Endothelial cell of umbilical vein (primary cell): ENCODE measurements at places on chromosomes 4 and X. TPM values are rescaled to one million over a fixed set of nuclear protein-coding genes. Genes with fewer than 3 reads are reported as not detected.

DNA sequence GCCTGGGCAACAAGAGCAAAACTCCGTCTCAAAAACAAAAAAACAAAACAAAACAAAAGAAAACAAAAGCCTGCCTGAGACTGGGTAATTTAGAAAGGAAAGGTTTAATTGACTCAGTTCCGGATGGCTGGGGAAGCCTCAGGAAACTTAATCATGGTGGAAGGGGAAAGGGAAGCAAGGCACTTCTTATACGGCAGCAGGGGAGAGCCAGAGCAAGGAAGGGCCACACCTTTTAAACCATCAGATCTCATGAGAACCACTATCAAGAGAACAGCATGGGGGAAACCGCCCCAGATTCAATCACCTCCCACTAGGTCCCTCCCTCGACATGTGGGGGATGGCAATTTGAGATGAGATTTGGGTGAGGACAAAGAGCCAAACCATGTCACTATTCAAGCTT, 122.2 kb downstream of the UBE2K start:
- DNase-seq, result peak; percentile 92

DNA sequence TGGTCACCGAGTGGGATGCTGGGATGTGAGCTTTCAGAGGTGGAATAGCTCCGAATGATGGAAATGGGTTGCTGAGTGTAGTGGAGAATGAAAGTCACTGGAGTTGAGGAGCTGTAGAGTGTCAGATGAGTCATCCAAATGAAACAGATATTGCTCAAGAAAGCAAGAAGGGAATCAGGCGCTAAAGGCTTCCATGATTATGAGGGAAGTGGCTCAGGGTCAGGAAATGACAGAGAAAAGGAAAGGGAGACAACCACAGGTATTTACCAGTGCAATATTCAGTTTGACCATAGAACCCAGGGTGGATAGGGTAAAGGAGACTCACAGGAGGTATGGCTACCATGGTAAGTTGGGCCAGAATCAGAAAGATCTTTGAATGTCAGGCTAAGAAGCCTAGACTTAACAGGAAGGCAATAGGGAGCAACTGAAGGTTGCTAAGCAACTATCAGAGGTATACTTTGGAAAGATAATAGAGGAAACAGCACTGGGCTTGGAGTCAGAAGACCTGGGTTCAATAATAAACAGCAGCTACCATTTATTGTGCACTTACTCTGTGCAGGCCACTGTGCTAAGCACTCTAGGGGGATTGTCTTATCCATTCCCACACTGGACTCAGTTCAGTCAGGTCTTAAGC, 11.7 kb downstream of the LAS1L start:
- DNase-seq, result no peak

GRCh38 chrX:7904562-7904961, 22.7 kb downstream of the PNPLA4 start:
- DNase-seq, result no peak

DNA sequence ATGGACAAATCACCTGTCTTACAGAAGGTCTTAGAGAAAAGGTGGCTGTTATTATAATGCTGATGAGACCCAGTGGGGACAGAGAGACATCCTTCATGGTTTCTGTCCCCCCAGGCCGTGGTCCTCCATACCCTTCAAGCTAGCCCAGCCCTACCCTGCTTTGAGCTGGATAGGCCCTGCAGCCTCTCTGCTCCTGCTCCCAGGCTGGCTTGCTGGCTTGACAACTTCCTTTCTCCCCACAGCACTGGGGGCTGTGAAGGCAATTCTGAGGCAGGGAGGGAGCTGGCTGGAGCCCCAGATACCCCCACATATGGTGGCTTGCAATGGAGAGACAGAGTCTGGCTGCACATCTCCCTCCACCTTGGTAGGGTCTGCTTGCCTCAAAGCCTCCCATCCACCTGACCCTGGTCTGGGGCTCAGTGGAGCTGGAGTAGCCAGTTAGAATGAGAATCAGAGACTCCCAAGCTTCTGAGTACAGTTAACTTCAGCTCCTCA, 118.2 kb downstream of the PJA1 start:
- no peak for DNase-seq

- DNase-seq, result no peak
Observed at GRCh38 chr4:23871426-23871825, 18.4 kb downstream of the PPARGC1A start.

CTAG1B gene
- not detected in 2 replicates for total RNA-seq

ADGRG4 gene
- total RNA-seq, result 0.04 and 0.05 TPM in 2 replicates

GRCh38 chrX:123884809-123885408, 25.1 kb downstream of the XIAP start:
- DNase-seq, result peak; percentile 52

DNA sequence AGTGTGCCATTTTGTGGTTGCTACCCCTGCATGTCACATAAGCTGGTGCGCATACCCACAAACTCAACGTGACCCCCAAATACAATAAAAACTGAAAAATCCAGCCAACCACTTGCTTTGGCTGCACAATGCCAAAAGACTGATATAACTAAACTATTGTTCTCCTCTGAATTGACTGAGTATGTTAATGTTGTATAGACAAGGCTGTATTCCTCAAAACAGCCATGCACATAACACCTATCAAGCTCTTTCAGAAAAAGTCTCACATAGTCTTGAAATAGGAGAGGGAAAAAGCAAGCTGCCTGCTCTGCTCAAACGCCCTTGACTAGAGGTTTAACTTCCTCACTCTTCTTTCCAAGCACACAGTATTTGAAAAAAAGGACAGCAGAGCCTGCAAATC, 126.4 kb upstream of the NOCT start:
- no peak for DNase-seq

KCND1 gene
- total RNA-seq, result 0.67 and 1.3 TPM in 2 replicates

ADAMTS3 gene
- 1.3 and 1.5 TPM in 2 replicates for total RNA-seq

MAGEB10 gene
- not detected in 2 replicates for total RNA-seq

- no peak for DNase-seq
Observed at GRCh38 chr4:138389976-138390685, 148.0 kb upstream of the SLC7A11 start.

GRCh38 chrX:100654261-100654660, 10.3 kb downstream of the SRPX2 start:
- DNase-seq, result peak; percentile 46

SCRG1 gene
- not detected in 2 replicates for total RNA-seq

NXF2B gene
- not detected in 2 replicates for total RNA-seq

DNA sequence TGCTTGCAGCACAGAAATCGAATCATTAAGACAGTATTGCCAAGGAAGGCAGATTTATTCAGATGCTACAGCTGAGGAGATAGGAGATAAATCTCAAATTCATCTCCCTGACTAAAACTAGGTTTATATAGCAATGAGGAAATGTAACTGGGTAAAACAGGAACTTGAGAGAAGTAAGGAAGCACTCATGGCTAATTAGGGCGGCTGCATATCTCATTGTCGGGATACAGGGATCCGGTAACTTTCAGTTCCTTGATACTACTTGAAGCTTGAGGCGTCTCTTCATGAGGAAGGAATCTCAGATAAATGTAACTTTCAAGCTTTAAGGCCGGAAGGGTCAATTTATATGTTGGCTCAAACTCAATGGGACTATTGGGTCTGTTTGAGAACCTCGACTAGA, 129.2 kb upstream of the WDR1 start:
- DNase-seq, result no peak

F11 gene
- not detected in 2 replicates for total RNA-seq

GRCh38 chr4:74660866-74661265, 133.5 kb downstream of the BTC start:
- DNase-seq, result no peak

PIR gene
- 92.1 and 108 TPM in 2 replicates for total RNA-seq

CYP4V2 gene
- total RNA-seq, result 1.7 and 3.1 TPM in 2 replicates

DNA sequence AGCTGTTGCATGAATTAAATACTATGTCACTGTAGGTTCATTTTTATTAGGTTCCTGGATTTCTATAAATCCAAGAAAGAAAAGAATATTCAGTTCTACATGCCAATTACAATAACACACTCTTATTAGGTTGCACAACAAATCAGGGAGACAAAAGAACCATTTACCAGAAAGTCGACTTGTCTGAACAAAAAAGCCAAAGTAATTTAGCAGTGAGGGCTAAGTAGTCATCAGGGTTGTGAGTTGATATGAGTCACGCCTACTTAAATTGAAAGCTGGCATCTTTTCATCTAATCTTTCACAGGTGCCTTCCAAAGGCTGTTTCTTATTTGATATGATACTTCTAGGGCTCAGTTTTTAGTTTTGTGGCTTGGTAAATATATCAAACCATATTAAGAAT, 25.4 kb upstream of the GNRHR start:
- DNase-seq, result no peak

TEX13D gene
- not detected in 2 replicates for total RNA-seq

GRCh38 chr4:15161439-15161838, 159.2 kb downstream of the CPEB2 start:
- DNase-seq, result no peak

DNA sequence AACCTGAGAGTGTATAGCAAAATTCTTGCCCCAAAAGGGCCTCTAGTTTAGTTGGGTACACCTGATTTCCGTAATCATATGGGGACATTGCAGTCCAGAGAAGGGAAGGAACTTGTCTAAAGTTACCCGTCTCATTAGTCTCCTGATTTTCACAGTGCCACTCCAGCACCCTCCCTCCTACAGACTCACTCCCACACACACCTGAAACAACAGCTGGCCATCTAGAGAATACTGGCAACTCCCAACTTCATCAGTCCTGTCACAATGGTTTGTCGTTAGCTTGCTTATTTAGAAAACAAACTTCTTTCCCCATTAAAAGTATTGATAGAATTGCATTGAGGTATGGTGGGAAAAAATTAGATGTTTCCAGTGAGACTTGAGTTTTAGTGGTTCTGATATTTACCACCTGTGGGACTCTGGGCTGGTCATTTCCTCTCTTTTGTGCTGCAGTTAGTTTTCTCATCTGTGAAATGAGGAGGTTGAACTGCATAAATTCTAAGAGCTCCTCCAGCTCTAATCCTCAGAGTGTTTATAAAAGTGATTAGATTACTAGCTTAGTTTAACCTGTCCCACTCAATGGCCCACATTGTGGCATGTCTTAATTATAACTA, 1.7 kb downstream of the IL13RA1 start:
- no peak for DNase-seq

DNA sequence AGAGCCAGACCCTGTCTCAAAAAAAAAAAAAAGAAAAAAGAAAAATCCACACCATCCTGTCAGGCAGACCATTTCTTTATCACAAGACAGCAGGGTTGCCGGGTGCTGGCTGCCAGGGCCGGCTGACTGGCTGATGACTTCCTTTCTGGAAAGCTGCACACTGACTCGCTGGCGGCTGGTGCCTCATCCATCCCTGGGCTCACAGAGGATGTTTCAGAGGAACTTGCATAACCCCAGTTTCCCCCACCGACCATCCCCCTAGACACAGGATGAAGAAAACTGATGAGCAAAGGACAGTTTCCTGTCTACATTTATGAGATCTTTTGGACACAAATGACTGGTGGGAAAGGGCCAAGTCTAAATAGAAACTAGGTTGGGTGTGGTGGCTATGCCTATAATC, 14.1 kb downstream of the HPSE start:
- DNase-seq, result peak; percentile 91

GRCh38 chr4:28177641-28178040, 1317.0 kb downstream of the STIM2 start:
- DNase-seq, result no peak

GRCh38 chrX:116284400-116284799, 113.9 kb downstream of the AGTR2 start:
- no peak for DNase-seq

DNA sequence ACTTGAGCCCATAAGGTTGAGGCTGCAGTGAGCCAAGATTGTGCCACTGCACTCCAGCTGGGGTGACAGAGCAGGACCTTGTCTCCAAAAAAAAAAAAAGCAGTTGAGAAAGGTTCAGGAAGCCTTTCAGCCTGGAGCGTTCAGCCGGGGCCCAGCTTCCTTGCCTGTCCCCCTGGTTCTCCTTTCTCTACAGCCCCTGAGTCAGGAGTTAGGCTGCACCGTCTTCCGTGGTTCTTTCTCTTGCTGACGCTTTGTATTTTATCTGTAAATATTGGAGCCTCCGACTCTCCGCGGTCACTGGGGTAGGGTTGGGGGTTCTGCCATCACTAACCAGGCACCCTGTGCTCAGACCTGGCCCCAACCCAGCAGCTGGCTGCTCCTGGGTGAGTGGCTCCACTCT, 13.8 kb upstream of the UVSSA start:
- DNase-seq, result no peak

GRCh38 chrX:98405376-98405775, 1521.7 kb downstream of the RPA4 start:
- no peak for DNase-seq
